ENCODE measurements at places on chromosomes 13 and 19.
A peak's percentile ranks its signal among the peaks of the same experiment; 100 is the strongest.

- no peak for DNase-seq
Observed at GRCh38 chr13:97140611-97141010, 81.5 kb upstream of the MBNL2 start.

- DNase-seq = no peak
Observed at GRCh38 chr19:17949956-17950309, 17.0 kb upstream of the KCNN1 start.

GRCh38 chr13:45352031-45352430, 11.0 kb upstream of the TPT1 start:
- DNase-seq = no peak

DNA sequence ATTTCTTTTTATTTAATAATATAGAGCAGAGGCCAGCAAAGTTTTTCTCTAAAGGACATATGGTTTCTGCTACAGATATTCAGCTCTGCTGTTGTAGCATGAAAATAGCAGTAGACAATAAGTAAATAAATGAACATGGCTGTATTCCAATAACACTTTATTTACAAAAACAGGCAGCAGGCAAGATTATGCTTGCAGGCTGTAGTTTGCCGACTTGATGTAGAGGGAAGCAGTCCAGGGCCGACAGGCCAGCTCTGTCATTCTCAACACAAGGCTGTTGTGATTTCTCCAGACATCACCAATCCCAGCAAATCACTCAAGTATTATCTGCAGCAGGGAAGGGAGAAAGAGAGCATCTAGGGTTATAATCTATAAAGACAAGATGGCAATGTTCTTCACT, 1062.5 kb upstream of the PCDH9 start:
- DNase-seq = no peak

GRCh38 chr19:10005632-10006334, 4.5 kb downstream of the COL5A3 start:
- no peak for DNase-seq

DNA sequence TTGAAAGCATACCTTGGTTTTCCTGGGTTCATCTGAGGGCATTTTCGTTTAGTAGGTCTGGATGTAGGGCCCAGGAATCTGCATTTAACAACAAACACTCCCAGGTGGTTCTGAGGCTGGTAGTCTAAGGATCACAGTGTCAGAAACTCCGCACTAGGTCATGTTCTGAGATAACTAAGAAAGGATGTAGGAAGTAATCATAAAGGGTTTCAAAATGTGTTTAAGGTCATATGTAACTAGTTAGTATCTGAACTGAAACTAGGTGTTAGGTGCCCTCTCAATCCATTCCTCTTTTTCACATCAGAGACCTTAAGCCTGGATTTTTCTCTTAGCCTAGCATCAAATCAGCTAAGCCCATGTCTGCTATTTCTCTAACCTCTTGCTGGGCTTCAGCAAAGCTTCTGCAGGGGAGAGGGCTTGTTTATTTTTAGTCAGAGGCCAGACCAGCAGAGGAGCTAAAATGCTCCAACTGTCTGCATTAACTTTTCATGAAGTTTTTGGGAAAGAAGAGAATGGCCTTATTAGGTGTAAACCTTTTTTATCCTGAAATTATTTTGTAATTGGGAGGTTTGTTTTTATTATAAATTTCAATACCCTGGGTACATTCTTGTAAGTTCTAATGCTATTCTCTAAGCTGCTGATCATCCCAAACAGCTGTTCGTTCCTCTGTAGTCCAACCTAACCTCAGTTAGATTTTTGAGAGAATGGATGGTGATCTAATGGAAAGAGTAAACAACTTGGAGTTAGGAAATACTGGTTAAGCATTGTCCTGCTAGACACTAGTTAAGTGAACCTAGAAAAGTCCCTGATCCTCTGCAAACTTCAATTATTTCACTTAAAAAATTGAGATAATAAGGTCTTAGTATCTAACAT, 262.8 kb upstream of the RFC3 start:
- DNase-seq = no peak

DNA sequence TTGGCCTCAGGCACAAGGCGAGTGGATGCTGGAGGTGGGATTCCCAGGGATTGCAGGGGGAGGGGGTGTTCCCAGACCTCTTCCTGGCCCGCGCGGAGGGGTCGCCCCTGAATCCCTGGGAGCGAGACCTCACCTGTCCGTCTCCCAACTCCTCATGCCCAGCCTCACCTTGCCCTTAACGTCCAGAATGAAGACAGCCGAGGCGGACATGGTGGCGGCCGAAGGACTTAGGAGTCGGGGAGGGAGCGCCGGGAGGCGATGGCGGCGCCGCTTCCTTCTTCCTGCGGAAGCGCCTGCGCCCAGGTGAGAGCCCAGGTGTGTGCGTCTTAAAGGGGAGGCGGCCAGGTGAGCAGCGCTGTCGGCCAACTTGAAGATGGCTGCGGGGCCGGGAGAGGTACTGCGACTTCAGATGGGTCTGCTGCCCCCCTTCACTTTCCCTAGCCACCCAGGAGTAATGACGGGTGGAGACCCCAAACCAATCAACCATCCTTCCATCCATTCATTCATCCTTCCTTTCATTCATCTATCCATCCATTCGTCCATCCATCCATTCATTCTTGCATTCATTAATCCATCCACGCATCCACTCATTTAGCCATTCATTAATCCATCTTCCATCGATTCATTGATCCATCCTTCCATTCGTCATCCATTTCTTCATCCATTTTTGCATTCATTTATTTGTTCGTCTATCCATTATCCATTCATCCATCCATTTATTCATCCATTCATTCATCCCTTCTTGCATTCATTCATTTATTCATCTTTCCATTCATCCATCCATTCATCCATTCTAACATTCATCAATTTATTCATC, at the start of gene AP1M2:
Gene AP1M2, minus strand, starts transcription at position 291 of the 817 bp plus-strand sequence. Its CDS starts 81 bp downstream, at position 210.
- DNase-seq = no peak

DNA sequence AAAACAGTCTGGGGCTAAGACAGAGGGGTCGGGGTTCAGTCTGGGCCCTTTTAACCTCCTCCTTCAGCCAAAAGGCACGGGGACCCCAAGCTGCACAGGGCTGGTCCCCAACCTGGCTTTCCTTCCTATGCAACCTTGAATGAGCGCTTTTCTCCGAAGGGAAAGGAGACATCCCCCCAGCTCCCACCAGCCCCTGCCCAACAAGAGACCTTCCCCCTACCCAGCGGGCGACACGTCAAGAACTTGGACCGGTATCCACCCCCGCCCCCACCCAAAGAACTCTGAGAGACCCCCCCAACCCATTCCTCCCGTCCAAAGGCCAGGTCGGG, 35.0 kb upstream of the NANOS3 start:
- DNase-seq = no peak

DNA sequence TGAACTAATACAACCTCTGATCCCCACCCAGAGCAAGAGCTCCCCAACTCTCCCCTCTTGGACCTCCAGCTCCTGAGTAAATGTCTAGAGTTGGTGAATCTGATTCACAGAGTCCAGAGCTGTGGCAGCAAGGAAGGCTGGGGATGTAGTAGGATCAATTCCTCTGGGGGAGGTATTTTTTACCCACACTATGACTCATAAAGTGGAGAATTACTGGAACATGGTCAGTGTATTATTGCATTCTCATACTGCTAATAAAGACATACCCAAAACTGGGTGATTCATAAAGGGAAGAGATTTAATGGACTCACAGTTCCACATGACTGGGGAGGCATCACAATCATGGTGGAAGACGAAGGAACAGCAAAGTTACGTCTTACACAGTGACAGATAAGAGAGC, 496.7 kb downstream of the EFNB2 start:
- DNase-seq = no peak

DNA sequence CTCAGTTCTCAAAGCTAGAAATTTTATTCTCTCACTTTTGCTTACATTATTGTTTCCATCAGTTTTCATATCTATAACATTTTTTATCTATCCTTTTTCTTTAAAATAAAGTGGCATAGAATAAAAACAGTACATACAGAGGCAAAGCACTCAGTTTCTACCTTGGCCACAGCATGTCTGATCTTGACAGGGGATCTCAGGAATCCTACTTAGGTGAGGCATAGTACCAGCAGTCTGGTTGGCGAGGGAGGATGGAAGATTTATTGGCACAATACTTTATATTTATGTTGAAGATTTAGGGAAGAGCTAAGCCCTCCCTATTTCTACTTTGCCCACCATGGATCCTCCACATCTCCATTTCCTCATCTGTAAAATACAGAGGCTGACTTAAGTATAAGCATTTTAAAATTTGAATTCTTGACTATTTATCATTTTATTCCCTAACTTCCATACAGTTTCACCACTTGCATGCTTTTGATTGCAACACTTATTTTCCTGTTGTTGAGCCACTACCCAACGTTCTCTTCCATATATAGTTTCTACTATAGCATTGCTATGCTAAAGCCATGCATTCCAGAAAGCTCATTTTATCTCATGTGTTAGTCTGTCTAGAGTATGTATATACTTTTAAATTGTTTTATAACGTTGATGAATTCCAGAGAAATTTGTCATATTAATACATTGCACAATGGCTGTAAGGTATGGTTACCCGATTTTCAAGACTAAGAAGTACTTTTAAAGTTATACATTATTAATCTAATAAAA, 506.7 kb downstream of the KCTD12 start:
- DNase-seq = no peak

DNA sequence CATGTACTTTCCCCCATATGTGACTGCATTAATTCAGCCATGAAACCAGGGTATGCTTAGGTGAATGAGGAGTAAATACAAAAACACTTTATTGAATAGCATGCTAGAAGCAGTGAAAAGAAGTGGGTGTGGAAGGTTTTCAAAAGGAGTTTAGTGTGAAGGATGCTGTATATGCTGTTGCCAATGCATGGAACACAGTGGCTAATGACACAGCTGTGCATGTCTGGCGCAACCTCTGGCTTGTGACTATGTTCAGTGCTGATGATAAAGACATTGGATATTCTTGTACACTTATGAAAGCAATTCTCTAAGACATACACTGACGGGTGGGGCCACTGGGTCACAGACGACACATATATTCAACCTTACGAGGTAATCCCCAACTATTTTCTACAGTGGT, 55.2 kb downstream of the SOX21 start:
- peak; percentile 28 for DNase-seq

- DNase-seq = no peak
Observed at GRCh38 chr19:23403581-23404324, 8.5 kb upstream of the ZNF91 start.

DNA sequence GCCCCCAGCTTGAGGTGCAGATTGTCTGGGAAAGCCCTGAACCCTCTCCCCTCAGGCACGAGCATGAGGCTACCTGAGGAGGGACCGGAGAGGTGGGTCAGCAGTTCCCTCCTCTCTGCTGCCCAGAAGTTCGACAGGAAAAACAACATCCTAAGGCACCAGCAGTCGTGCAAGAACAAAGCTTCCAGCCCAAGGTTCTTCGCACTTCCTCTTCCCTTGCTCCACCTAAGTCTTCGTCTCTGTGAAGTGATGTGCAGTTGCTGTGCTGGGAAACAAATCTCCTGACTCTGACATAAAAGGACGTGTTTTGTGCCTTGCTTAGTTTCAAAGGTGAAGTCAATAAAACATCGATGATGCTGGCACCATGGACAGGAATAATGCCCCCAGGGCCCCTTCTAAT, 173.3 kb downstream of the USP12 start:
- no peak for DNase-seq

GRCh38 chr19:56084835-56085536, 36.1 kb downstream of the ZNF787 start:
- DNase-seq = no peak

- DNase-seq = no peak
Observed at GRCh38 chr19:17192751-17193150, 22.4 kb upstream of the USE1 start.

DNA sequence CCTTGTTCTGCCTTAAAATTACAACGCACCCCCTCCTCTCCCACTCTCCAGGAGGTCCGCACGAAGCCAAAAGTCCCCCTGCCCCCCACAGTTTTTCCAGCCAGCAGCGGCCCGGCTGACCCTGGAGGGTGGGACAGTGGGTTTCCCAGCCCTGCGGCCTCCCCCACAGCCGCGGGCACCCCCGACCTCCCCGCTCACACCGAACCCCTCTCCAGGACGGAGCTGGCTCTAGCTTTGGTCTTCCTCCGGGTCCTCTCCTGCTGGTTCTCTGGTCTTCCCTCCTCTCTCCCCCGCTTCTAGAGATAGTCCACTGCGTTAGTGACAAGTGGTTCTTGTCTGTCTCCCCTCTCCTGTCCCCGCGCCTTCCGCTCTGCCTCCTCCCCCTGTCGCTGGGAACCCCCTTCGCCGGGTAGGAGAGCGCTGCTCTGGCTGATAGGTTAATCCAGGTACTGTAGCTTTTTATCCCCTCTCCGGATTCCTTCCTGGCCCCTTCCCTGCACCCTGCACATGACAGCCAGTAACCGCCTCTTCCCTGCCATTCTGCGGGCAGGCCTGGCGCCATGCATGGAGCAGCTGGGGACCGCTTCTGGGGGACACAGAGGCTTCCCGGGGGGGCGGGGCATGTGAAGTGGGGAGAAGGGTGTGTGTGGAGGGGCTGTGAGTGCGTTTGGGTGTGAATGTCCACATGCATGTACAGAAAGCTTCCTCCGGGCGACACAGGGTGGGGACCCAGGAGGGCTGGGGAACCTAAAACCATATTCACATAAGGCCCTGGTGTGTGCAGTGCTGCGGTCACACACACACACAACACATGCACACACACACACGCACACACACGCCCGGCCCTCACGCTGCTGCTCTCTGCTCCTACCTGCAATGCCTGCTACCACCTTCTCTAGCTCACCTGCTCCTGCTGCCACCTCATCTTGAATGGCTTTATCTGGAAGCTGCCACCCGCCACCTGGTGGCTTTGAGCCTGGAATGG, 17.2 kb downstream of the PRR36 start:
- DNase-seq = no peak

- DNase-seq = no peak
Observed at GRCh38 chr19:35754370-35755130, 2.3 kb downstream of the HSPB6 start.

DNA sequence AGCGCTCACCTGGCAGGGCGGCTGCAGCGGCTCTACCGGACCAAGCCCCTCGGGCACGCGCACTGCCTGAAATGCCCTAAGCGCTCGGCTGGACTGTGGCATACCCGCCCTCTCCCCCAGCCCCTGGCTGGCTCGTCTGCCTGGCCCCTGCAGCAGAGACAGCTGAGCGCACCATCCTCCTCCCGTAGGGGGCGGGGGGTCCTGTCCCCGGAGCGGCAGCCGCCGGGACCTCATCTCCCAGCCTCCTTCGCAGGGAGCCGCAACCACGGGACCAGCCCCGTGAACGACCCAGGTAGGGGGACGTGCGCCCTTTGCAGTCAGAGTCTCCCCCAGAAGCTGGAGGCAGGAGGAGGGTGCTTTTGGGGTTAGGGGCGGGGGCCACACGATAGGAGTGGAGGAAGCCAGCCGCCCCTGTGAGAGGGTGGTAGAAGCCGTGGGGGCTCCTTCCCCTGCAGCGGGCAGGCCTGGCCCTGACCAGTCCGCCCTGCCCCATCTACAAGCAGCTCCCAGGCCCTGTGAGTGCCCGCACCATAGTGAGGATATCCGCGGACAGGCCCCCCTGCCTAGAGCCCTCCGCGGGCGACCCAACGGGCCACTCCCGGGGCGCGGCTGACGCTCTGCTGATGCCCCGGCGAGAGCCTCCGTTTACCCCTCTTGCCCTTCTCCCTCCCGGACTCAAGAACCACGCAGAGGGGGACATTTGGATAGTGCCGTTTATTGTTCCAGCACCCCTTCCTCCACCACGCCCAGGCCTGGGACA, 34.2 kb downstream of the ZNF787 start:
- no peak for DNase-seq

GRCh38 chr13:76654263-76654662, 231.9 kb downstream of the KCTD12 start:
- DNase-seq = no peak

- no peak for DNase-seq
Observed at GRCh38 chr19:52584736-52585440, 14.8 kb downstream of the ZNF701 start.

Measured in activated CD4-positive, alpha-beta T cell treated with anti-CD3 and anti-CD28 coated beads for 48 hours (primary cell).